Posterior vena cava (tissue), 2 donors: ENCODE measurements at places on chromosomes 2 and 18. TPM values are rescaled to one million over a fixed set of nuclear protein-coding genes. Genes with fewer than 3 reads are reported as not detected.

LTBP1 gene
- total RNA-seq: 235 TPM

GORASP2 gene
- 62.3 TPM for total RNA-seq

SLC4A5 gene
- 5.3 TPM for total RNA-seq

MDH1B gene
- total RNA-seq: 0.57 TPM

PPP3R1 gene
- total RNA-seq: 47.2 TPM

GRHL1 gene
- 1.9 TPM for total RNA-seq

NHEJ1 gene
- 8.9 TPM for total RNA-seq

B4GALT6 gene
- total RNA-seq: 4.2 TPM

SERPINB3 gene
- not detected for total RNA-seq

CCL20 gene
- total RNA-seq: not detected

CELF4 gene
- not detected for total RNA-seq

CHRND gene
- not detected for total RNA-seq

FSHR gene
- not detected for total RNA-seq

DHRS9 gene
- total RNA-seq: 0.93 TPM

SLC9A4 gene
- 0.14 TPM for total RNA-seq

CPS1 gene
- 5.5 TPM for total RNA-seq

SCYGR5 gene
- not detected for total RNA-seq

WDSUB1 gene
- 7.9 TPM for total RNA-seq

LRPPRC gene
- 45.9 TPM for total RNA-seq

RMND5A gene
- 22.9 TPM for total RNA-seq

RND3 gene
- total RNA-seq: 100 TPM

RTP5 gene
- 0.10 TPM for total RNA-seq

DSC2 gene
- total RNA-seq: 4.2 TPM

MYO1B gene
- total RNA-seq: 30.0 TPM

ZBTB7C gene
- total RNA-seq: 14.8 TPM

FBXO15 gene
- not detected for total RNA-seq

SF3B6 gene
- 59.3 TPM for total RNA-seq

MYL12B gene
- total RNA-seq: 243 TPM

HOXD8 gene
- 30.6 TPM for total RNA-seq

REG3G gene
- 0.52 TPM for total RNA-seq

CENPA gene
- not detected for total RNA-seq

SCN9A gene
- 5.7 TPM for total RNA-seq

NXPH2 gene
- total RNA-seq: not detected

FOXD4L1 gene
- total RNA-seq: not detected

DNAJC5G gene
- total RNA-seq: 0.19 TPM

DSC1 gene
- total RNA-seq: not detected

SPP2 gene
- total RNA-seq: not detected

ACTR2 gene
- total RNA-seq: 218 TPM

GPR45 gene
- total RNA-seq: not detected

AKAIN1 gene
- total RNA-seq: not detected

FBXO11 gene
- 64.6 TPM for total RNA-seq

L3MBTL4 gene
- total RNA-seq: 17.6 TPM

SCN3A gene
- 5.1 TPM for total RNA-seq

MCFD2 gene
- 137 TPM for total RNA-seq

DNER gene
- total RNA-seq: 1.1 TPM

SMAD4 gene
- total RNA-seq: 104 TPM
